ENCODE measurements at places on chromosomes 16 and 17.

DNA sequence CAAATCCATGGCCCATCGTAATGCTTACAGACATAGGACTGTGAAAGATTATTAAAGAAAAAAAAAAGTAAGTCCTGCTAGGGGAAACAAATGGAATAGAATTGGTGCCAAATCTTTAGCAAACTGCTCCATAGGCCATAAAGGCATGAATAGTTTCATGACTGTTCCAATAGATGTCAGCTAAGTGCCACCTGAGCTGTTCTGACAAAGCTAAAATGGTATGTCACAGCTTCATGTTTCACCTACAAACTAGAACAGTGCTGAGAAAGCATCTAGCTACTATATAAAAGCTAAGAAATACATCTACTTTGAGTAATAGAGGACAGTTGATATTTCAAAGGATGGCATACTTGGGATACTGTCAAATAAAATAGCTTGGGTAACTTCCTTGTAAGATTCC, 771.6 kb upstream of the CA10 start:
- no peak for DNase-seq

DNA sequence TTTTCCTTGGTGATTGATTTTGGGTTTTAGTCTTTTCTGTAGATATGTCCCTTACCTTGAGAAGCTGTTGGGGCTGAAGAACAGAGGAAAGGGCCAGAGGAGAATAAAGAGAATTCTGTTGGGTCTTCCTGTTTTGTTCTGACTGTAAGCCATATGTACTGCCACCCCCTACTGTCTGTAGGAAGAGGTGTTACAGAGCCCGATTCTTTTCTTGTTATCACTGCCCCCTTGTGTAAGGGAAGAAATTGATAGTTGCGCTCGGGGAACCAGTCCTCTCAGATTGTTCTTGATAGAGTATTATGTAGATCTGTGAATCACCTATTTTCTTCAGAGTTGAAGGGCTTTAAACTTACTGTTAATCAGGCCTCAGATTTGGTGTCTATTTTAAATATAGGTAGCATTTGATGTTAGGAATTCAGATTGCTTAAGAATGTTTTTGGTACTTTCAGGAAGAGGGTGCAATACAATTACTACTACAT, 2.4 kb downstream of the TANC2 start:
- peak; percentile 88 for DNase-seq

DNA sequence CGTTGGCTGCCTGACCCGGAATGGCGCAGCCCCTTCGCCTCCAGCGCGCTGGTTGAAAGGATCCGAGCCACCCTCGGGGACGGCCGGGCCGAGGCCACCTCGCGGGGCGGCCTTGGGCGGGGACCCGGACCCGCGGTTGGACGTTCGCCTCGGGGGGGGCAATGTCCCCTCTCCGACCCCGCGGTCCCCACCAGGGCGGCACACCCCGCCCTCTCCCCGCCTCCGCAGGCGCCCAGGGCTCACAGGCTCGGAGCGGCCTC, 1.0 kb upstream of the SOX8 start:
- DNase-seq, result no peak

GRCh38 chr17:63685041-63685440, 14.9 kb downstream of the LIMD2 start:
- no peak for DNase-seq

DNA sequence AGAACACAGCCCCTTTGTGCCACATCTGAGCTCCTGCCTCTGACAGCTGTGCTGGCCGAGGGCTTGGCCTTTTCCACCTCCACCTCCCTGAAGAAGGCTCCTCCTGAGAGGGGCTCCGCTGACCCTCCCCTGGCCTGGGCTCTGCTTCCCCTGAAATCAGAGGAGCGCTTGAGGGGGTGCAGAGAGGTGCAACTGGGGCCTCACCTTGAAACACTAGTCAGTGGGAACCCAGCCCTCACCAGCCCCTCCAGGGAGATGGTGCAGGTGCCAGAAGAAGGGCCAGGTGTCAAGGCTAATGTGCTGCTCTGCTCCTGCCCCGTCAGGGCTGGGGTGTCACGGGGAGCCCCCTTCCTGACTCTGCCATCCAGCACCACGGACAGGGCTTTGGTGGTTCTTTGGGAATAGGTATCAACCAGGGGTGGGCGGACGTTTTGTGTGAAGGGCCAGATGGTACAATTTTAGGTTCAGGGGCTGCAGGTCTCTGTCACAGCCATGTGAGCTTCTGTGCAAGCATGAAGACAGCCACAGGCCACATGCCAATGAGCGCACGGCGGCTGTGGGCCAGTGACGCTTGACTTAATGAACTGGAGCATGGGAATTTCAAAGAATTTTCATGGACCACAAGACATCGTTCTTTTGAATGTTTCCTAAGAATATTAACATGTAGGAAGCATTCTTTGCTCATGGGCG, 2.1 kb upstream of the ZG16B start:
- no peak for DNase-seq

GRCh38 chr17:9187828-9188227, 166.5 kb downstream of the NTN1 start:
- DNase-seq, result no peak

DNA sequence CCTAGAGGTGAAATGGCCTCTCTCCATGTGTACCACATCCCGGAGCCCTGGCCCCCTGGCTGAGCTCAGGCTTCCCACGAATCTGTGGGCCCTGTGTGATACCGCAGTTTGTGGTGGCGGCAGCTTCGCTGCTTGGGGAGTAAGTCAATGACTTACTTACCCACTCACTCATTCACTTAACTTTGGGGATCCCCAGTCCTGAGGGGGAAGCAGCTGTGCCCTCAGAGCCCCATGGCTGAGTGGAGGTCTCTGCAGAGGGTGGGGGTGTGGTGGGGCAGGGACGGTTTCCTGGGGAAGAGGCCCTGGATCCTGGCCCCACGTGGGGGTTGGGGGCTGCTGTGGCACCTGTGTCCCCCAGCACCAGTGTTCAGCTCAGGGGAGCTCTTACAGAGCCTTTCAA, 13.2 kb downstream of the KCNJ12 start:
- no peak for DNase-seq

- DNase-seq, result no peak
Measured at GRCh38 chr16:70162041-70162451, 11.5 kb upstream of the CLEC18C start.

DNA sequence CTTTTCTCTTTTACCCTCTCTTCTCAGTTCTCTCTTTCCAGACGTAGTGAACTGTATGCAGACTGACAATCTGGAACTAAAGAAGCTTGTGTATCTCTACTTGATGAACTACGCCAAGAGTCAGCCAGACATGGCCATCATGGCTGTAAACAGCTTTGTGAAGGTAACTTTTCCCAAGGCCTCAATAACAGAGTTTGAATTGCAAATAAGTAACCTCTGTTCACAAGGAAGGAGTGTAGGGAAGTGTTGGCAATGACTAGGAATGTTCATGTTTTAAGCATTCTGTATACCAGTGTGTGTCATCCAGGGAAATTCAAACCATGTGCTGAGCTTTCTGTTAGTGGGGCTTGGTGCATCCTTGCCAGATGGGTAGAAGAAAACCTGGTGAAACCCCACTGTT, 18.6 kb downstream of the AP2B1 start:
- no peak for DNase-seq
